ENCODE measurements at places on chromosomes 7 and 10. TPM values are rescaled to one million over a fixed set of nuclear protein-coding genes. Genes with fewer than 3 reads are reported as not detected.

GRCh38 chr7:150668472-150668911, 17.0 kb upstream of the GIMAP2 start:
- H3K4me1 ChIP-seq = no peaks in the 10 kb centered on the region
- no peak overlapping the region for H3K27ac ChIP-seq
- no peaks in the 10 kb centered on the region for H3K36me3 ChIP-seq
- no peaks in the 10 kb centered on the region for H3K27me3 ChIP-seq

- no peaks in the 10 kb centered on the region for H3K36me3 ChIP-seq
- H3K4me1 ChIP-seq = no peaks in the 10 kb centered on the region
- no peaks in the 10 kb centered on the region for H3K27me3 ChIP-seq
- no peak for DNase-seq
- H3K27ac ChIP-seq = no peak overlapping the region
- H3K4me3 ChIP-seq = no peak overlapping the region
Observed at GRCh38 chr10:43128958-43129706, 9.1 kb upstream of the CSGALNACT2 start.

GRCh38 chr10:89351412-89351779, 23.6 kb downstream of the IFIT3 start:
- no peaks in the 10 kb centered on the region for H3K36me3 ChIP-seq
- H3K4me3 ChIP-seq = no peak overlapping the region
- no peak for DNase-seq
- H3K27me3 ChIP-seq = no peaks in the 10 kb centered on the region

GRCh38 chr10:97024168-97025073, 161.3 kb downstream of the SLIT1 start:
- no peaks in the 10 kb centered on the region for H3K4me1 ChIP-seq
- H3K4me3 ChIP-seq = no peak overlapping the region
- no peak overlapping the region for H3K27ac ChIP-seq
- H3K36me3 ChIP-seq = no peaks in the 10 kb centered on the region

GRCh38 chr7:18467011-18467410, 28.5 kb upstream of the HDAC9 start:
- no peaks in the 10 kb centered on the region for H3K36me3 ChIP-seq
- no peak overlapping the region for H3K27ac ChIP-seq
- no peak overlapping the region for H3K4me3 ChIP-seq
- no peaks in the 10 kb centered on the region for H3K4me1 ChIP-seq
- no peaks in the 10 kb centered on the region for H3K27me3 ChIP-seq

GRCh38 chr7:127962589-127963361, 68.5 kb downstream of the LRRC4 start:
- no peaks in the 10 kb centered on the region for H3K36me3 ChIP-seq
- no peak overlapping the region for H3K27ac ChIP-seq
- no peak overlapping the region for H3K4me3 ChIP-seq
- no peaks in the 10 kb centered on the region for H3K27me3 ChIP-seq
- no peaks in the 10 kb centered on the region for H3K4me1 ChIP-seq

Gene BAG3
- 8.6 TPM for polyA plus RNA-seq

All from GM23338 (cell line).